GM12891 (cell line): ENCODE measurements at places on chromosomes 12 and 14.

DNA sequence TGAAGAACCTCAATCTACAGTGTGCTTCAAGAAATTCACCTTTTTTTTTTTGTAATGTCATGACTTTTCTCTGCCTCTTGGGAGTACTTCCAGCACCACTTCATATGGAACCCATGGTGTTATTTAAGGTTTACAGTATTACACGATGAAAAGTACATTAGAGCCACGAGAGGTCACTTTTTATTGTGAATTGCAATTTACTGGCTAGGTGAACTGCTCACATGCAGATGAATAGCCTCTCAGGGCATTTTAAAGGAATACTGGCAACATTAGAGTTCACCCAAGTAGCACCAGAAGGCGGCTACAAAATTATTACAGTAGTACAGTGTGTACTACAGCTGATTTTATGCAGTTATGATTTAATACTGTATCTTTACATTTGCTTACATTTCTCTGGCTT, 99.1 kb upstream of the PPP4R3A start:
- DNase-seq: no peak

DNA sequence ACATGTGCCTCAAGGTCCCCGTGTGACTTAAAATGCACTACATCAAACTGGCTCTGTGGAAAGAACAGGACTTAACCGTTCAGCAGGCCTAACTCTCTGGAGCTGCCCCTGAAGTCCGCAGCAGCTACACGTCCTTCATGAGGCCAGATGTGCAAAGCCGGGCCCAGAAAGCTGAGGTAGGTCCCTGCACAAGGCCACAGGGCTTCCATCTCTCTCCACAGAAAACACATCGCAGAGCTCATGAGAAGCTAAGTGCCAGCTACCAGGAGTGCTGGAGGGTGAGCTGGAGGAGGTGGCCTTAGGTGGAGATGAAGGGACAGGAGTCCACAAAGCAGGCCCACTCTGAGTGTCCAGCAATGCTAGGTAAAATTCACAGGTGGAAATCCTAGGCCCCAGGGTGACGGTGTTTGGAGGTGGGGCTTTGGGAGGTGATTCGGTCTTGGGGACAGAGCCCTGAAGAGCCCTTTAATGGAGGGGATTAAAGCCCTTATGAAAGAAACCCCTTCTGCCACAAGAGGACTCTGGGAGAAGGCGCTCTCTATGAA, 52.4 kb downstream of the VCPKMT start:
- DNase-seq: no peak

GRCh38 chr12:93176165-93176564, 201.6 kb upstream of the NUDT4 start:
- DNase-seq: no peak

DNA sequence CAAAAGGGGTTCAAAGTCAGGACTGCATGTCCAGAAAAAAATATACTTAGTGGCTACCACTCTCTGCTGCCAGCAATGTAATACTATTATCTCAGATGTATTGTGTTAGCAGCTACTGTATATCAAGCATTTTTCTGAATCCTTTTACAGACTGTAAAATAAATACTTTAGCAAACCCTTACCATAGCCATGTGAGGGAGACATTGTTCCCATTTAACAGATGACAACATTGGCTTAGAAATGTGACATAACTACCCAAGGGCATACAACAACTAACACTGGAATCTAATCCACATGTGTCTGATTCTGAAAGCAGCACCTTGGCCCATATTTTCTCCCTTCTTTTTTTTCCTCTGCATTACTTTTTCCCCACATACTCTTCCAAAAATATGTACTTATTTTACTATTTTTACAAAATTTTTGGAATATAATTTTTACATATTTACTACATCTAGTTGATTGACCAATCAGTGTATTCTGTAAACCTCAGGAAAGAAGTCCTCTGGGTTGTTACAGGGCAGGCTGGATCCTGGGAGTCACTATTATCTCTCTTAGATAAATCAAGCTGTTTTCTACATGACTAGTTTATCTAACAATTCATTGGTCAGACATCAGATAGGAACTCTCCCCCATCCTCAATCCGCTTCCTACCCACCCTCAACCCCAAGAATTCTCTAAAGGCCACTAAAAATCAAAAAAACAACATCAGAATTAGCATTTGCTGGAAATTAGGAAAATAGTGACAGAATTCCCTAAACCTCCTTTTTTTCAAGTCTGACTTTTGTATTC, 154.1 kb downstream of the BTG1 start:
- no peak for DNase-seq

DNA sequence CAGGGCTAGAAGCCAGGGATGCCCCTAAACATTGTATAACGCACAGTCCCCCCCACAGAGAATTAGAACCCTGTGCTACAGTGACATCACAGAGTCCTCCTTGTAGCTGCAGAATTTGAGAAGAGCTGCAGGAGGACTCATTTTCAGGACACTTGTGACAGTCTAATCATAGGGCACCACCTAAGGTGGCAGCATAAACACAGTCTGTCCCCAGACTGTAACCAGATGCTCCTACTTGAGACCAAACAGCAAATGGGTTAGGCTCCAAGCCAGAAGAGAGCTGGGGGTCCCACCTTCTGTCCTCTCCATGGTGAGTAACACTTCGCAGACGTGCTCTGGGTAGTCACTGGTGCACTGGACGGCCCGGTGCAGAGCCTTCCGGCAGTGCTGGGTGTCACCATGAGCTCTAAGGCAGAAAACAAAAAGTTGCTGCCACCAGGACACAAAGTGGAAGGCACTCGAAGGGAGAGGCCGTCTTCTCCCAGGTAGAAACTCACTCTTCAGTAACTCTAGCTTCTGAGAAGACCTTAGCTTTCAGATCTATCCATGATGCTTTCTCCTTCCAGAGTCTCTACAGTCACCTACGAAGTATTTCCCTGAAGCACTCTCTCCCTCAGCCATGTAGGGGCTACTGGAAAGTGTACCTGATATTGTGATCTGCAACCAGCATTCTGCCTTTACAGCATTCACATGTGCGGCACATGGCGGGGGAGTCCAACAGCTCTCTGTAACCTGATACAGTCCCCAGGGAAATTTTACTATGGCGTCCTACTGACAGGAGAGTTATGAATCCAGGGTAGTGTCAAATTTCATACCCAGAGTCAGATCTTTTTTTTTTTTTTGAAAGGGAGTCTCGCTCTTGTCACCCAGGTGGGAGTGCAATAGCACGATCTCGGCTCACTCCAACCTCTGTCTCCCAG, 17.1 kb downstream of the FICD start:
- no peak for DNase-seq

GRCh38 chr14:32726516-32726915, 212.2 kb upstream of the NPAS3 start:
- no peak for DNase-seq

DNA sequence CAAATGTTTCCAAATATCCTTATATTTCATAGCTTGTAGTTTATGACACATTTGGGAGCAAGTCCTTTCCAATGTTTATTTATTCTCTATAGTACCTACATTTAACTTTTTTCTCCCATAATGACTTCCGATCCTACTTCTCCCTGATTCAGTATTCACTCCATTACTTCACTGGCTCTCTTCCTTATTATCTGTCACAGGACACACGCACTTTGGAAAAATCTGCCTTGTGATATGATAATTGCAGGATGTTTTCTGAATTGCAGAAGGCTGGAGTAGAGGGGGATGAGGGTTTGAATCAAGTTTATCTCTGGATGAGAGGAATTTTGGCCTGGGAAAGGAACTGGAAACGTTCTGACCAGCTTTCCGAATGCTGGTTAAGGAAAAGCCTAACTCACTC, 75.0 kb downstream of the HMGA2 start:
- DNase-seq: no peak

DNA sequence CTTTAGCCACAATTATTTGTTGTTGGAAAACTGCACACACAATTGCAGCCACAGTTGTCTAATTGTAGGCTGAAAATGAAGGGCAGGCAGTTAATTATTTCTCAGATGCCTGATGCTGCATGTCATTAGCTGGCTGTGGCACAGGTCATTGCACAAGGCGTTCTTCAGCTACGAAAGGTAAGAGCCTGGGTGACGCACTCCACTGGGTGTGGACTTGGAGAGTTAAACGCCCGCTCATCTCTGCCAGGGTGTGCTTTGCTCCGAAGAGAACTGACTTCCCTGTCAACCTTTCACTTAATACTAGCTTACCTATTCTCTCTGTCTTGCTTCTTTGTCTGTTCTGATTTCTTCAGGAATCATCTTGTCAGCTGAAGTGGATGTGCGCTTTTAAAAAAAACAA, 91.4 kb upstream of the CPM start:
- no peak for DNase-seq

- DNase-seq: peak; percentile 25
Observed at GRCh38 chr12:53676656-53677015, 753 bp upstream of the ATP5MC2 start.

- DNase-seq: no peak
Observed at GRCh38 chr14:54337314-54337713, 59.5 kb upstream of the CDKN3 start.

- no peak for DNase-seq
Observed at GRCh38 chr14:20350860-20351259, 7.4 kb downstream of the PARP2 start.

DNA sequence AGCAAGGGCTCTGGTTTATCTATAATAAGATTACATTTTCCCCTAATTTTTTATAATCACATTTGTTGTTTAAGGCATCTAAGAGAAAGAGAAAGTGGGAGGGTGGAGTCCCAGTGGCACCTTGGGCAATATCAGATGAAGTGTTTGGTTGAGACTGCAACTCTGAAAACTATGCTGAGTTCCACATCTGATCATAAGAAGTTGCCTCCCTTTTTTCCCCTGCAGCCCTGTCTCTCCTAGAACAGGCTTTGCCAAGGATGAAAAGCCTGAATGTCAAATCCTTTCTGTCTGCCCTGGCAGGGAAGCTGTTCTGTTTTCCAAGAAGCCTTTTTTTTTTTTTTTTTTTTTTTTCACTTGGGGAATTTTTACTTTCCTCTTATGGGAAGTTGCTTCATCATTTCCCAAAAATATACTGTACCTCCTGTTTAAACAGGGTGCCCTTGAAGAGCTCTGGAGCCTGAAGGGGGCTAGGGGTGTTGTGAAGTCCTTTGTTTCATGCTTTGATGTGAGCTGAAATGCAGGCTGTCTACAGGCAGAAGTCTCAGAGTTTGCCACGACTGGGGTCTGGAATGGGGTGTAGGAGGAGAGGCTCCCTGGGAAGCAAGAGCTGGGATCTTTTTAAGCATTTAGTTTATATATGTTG, 71.3 kb downstream of the SUSD6 start:
- no peak for DNase-seq

DNA sequence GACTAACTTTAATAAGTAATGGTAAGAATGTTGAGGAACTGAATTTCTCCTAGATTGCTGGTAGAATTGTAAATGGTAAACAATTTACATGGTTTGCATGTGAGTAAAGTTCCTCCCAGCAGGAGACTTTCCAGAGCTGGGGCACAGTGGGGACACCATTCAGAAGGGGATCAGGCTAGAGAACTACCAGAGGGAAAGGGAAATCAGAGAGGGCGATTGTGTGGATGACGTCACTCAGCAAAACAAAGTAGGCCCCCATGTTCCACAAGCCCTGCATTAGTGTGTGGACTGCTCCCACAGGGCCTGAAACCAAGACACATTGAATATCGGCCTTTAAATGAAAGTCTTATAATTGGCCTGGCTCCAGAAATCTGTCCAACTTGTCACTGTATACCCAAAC, 9.5 kb downstream of the RNASE11 start:
- DNase-seq: no peak

DNA sequence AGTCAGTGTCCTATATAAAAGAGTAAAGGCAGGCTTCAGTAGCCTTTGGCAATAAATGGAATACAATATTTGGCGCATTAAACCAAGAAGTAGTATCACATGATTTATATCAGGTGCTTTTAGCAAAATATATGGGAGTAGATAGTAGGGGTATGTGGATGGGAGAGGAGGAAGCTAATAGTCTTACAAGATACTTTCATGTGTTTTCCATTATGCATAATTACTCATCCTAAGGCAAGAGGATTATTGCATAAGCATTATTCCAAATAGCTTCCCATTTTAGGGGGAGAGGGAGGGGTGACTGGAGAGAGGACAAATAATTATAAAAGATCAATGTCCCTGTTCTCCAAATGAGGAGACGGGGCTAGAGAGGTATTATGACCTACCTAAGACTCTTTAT, 104.3 kb downstream of the DUSP6 start:
- DNase-seq: no peak

GRCh38 chr14:54784657-54785056, 118.0 kb downstream of the GCH1 start:
- no peak for DNase-seq

GRCh38 chr12:10301103-10301502, 6.6 kb upstream of the KLRD1 start:
- DNase-seq: no peak
